ENCODE measurements at places on chromosomes 2 and 18.
A peak's percentile ranks its signal among the peaks of the same experiment; 100 is the strongest.

DNA sequence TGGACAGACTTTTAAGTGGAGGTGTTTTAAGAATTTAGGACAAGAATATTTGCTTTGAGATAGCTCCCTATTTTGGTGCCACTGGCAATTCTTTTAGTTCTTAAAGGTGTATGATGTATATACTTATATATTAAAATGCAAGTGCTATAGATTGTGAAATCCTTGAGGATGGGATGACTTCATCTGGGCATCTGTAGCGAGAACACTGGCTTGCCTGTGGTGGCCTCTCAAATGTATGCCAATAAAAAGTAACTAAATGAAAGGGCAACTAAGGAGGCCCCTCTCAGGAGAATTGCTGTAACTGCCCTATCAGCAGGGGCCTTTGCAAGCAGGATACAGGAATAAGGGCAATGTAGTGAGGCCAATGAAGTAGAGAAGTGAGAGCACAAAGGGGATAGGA, 2.6 kb upstream of the THUMPD2 start:
- DNase-seq, result no peak

DNA sequence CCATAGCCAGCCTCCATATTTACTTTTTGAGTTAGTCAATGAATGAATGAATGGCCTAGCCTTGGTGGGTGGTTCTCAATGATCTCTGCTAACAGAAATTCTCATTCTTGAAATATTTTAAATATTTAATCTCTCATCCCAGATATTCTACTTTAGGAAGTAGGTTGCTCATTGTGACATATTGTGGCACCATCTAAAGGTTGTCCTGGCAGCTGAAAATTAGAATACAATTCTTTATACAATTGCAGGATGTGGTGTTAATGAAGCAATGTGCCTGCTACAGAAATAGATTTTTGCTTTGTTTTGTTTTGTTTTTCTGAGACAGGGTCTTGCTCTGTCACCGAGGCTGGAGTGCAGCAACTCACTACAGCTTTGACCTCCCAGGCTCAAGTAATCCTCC, 35.8 kb downstream of the SCG2 start:
- no peak for DNase-seq

DNA sequence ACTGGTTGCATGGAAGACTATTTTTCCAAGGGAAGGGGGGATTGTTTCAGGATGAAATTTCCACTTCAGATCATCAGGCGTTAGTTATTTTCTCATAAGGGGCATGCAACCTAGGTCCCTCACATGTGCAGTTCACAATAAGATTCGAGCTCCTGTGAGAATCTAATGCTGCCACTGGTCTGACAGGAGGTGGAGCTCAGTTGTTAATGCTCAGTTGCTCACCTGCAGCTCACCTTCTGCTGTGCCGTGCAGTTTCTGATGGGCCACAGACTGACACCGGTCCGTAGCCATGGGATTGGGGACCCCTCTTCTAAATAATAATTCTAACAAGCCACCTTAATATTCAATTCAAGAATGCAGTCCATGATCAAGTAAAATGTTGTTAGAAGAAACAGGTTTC, 34.9 kb downstream of the PLCL1 start:
- no peak for DNase-seq

DNA sequence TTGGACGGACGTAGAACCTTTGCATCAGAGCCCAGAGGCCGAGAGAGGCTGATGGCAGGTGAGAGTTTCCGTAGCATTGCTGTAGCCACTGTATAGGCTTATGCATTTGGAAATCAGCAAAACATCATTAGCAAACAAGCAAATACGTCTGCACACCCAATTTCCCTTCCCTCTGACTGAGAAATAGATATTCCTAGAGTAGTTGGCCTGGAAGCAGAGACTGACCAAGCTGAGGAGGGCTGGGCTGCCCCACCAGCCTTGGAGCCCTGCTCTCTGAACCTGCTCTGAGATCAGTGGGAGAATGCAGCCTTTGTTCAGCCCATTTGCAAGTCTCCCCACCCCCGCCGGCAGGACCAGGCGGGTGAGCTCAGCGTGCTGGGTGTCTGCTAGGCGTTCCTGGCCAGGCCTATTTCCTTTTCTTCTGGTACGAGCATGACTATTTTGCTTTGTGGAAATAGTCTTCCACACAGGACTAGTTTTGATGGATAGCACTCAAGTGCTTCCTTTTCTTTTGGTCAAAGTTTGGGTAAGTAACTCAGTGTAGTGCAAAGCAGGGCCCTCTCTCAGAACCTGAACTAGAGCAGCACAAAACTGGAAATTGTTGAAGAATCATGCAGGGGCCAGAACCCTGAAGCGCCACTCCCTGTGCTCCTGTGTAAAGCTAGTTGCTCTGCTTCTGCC, 21.9 kb upstream of the RNF149 start:
- no peak for DNase-seq

GRCh38 chr2:107607054-107607453, 219.6 kb upstream of the RGPD4 start:
- no peak for DNase-seq

DNA sequence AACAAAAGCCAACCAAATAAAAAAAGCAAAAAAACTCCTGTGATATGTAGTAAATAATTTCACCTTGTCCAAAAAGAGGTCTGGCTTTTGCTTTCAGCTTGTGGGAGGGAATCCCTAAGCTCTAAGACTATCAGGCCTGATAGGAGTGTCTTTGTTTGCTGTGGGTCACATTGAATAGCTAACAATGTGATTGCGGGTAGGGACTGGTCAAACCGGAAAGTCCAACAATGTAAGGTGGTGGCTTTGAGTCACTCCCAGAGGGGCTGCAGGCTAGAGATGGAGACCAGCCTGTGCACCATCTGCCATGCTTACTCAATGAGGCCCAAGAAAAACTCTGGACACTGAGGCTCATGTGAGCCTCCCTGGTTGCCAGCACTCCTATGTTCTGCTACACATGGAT, 192.9 kb downstream of the TFCP2L1 start:
- DNase-seq, result no peak

DNA sequence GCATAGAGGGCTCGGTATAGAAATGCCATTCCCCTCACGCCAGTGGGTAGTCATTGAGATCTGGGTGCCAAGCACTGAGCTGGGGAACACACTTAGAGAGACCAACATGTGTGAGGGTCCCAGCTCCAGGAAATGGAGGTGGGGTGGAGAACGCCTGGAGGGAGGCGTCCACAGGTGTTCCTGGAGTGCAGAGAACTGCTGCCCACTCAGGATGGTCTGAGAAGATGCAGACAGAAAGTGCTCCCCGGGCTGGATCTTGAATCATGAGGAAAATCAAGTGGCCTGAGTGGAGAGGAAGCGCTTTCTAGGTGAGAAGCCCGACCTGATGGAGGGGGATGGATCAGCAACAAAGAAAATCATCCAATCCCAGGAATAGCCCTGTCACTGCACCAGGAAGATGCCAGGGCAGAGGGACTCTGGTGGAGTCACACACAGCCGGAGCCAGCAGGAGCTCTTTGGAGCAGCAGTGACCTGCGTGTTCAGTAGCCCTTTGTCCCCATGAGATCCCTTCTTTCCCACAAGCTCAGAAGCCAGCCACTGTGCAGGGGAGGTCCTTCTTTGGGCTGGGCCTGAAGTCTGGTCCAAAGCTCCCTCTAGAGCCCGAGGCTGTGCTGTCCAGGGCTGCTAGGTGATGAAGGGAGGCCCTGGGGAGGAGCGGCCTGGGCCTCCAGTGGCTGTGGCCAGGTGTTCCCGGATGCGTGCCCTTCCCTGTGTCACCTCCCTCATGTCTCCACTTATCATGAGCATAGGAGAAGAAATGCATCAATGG, 112.3 kb downstream of the RNF144A start:
- DNase-seq, result no peak

- no peak for DNase-seq
Measured at GRCh38 chr2:128978212-128978611, 659.5 kb upstream of the HS6ST1 start.

- DNase-seq, result no peak
Measured at GRCh38 chr2:208049006-208049405, 23.7 kb upstream of the PLEKHM3 start.

GRCh38 chr2:960061-960736, 9.6 kb downstream of the SNTG2 start:
- DNase-seq, result no peak

- DNase-seq, result no peak
Measured at GRCh38 chr2:238032755-238033337, 28.0 kb upstream of the SCLY start.

DNA sequence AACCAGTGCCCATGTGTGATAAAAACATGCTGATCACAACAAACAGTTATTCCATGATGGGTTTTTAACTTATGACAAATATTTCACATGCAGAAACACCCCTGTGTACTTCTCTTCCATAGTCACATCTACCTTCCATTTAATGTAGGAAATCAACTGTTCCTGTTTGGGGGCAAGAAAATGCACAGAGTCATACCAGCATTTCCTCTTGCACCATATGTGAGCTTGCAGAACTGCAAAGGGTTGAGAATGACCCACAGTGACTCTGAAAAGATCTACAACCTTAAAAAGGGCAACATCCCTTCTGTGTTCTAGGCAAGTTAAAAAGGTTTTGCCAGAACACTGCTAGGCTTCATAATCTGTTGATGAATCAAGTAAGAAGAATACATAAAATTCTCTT, 9.9 kb downstream of the BMP10 start:
- DNase-seq, result no peak

- DNase-seq, result peak; percentile 16
Measured at GRCh38 chr2:119260646-119261492, 37.2 kb downstream of the STEAP3 start.

GRCh38 chr2:234487356-234487755, 9.5 kb downstream of the ARL4C start:
- DNase-seq, result no peak

DNA sequence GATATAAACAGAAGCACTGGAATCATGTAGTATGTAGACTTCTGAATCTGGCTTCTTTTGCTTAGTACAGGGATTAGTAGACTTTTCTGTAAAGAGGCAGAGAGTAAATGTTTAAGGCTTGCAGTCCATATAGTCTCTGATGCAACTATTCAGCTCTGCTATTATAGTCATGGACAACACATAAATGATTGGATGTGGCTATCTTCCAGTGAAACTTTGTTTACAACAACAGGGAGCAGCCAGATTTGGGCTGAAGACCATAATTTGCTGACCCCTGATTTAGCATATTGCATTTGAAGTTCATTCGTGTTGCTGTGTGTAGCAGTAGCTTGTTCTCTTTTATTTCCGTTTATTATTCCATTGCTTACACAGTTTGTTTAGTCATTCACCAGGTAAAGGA, 55.0 kb downstream of the GPD2 start:
- no peak for DNase-seq

DNA sequence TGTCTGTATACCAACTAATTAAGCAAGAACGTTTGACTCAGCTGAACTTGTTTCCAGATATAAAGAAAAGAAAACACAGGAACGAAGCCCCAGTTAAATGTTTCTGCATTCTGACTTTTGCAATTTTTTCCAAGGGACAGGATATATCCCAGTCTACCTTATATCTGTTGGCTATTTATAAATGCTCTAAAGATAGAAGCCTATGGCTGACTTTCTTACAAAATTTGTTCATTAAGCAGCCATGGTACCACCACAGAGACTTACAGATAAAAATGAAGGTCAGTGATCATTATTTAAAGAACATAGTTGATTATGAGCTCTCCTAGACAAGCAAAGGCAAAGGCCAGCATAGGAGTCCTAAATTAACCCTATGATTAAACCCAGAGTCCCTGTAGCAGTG, 462.7 kb upstream of the SPHKAP start:
- DNase-seq, result no peak

DNA sequence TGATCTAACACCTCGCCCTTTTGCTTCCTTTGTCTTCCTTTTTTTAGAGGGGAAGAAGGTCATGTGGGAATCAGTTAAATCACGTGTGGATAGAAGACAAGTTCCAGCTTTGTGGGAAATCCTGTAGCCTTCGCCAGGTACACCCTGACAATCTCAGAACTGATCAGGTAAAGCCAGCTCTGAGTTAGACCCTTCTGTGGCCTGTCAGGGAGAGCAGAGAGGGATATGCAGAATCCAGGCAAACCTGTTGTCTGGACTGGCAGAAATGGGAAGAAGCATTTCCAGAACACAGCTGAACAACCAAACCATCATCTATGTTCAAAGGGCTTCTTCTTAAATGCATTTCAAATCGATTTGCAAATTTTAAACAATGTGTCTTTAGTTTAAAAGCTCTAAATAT, 247.4 kb upstream of the FN1 start:
- no peak for DNase-seq

- DNase-seq, result no peak
Measured at GRCh38 chr2:120874888-120875275, 139.2 kb downstream of the GLI2 start.

- no peak for DNase-seq
Measured at GRCh38 chr2:6986301-6986911, 69.2 kb downstream of the RNF144A start.

GRCh38 chr2:194769030-194769429, 888.0 kb upstream of the SLC39A10 start:
- no peak for DNase-seq

DNA sequence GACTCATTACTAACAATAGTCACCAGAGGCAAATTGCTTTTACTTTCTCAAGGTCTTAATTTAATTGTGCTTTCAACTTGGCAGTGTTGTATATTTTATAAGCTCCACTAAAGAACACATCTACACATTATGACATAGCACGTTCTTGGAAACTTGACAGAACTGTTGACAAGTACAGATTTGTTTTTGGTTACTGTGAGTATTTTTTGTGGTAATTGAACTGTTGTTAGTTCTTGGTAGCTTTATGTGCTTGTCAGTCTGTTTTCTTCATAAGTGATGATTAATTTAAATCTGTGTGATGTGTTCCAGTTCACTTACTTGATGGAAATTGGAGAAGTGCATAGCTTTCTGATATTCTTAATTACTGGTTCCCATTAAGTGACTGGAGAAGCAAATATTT, 63.9 kb downstream of the COMMD1 start:
- no peak for DNase-seq

DNA sequence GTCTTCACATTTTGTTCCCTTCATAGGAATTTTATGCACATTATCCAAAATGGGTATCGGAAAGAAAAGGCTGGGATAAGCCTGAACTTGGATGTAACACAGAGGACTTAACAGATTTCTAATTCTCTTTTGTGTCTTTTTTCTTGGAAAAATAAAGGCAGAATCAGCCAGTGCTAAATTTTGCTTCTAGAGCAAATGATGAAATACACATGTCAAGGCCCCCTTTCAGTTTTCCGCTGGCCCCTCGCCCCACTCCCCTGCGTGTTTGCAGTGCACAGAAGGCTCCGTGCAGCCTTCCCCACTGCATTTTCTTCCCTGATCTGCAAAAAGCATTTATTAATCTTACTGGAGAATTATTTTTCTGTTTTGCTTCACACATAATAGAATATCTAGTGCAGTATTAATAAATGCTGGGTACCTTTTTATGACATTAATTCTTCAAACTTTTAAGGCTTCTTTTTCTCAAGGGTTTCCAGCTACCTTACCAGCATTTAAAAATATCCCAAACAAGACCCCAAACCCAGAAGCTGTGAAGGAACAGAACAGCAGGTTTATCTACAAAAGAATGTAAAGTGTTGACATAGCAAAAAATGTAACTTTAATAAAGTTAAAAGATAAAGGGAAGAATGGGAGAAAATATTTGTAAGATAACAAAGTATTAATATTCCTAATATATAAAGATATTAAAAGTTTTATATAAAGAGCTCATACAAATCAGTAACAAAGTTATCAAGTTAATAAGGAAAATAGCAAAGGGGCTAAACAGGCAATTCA, 81.3 kb upstream of the SPTBN1 start:
- no peak for DNase-seq

GRCh38 chr2:88027697-88028389, 11.5 kb upstream of the RNU2-63P start:
- no peak for DNase-seq

GRCh38 chr2:239688122-239688681, 287.4 kb upstream of the HDAC4 start:
- no peak for DNase-seq

All from fibroblast of the aortic adventitia (primary cell).